ENCODE measurements at places on chromosomes 16 and 17.

- DNase-seq, result no peak
These were observed 9.7 kb downstream of the HNF1B start for GRCh38 chr17:37735165-37735564.

DNA sequence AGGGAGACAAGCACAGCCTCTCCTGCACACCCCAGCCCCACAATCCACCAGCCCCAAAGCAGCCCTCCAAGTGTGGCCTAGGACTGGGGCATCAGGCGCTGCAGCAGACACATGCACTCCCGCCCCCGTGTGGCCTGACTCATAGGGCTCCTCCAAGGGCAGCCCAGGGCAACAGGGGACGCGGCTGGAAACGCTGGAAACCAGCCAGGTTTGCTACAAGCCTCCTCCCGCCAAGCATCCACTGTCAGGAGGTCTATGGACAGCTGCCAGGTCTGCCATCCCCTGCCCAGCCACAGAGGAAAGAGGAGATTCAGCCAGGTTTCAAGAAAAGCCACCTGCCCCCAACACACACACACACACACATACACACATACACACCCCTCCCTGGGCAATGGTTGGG lies 25.8 kb downstream of the SRCIN1 start:
- peak; percentile 43 for DNase-seq

DNA sequence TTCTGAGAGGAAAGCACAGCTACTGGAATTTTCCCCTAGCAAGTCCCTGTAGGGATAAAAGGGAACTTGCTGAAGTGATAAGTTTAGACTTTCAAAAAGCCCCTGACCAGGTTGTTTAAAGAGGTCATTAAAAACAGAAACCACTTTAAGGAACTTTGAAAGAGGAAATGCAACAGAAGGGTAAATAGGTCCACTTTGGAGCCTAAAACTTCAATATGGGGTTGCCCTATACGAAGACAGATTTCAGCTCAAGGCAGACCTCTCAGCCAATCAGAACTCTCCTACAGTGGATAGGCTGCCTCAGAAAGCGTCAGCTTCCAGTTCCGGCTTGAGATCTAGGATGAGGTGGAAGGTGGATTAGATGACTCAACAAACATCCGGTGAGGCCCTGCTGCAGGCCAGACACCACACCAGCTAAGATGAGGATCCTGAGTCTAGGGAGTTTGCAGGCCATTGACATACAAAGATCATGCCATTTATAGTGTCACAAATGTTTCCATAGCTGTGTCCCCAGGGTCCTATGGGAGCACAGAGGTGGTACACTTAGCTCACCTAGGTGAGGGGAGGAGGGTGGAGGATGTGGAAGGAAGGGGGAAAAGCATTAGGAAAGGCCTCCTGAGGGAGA lies 7.9 kb upstream of the MFSD6L start:
- no peak for DNase-seq

- no peak for DNase-seq
These were observed 1.7 kb downstream of the ORAI3 start for GRCh38 chr16:30950516-30951065.

GRCh38 chr17:63150994-63151464 lies 185.0 kb downstream of the TANC2 start:
- peak; percentile 40 for DNase-seq

GRCh38 chr17:22411185-22411784 lies 719.0 kb downstream of the KCNJ18 start:
- no peak for DNase-seq

DNA sequence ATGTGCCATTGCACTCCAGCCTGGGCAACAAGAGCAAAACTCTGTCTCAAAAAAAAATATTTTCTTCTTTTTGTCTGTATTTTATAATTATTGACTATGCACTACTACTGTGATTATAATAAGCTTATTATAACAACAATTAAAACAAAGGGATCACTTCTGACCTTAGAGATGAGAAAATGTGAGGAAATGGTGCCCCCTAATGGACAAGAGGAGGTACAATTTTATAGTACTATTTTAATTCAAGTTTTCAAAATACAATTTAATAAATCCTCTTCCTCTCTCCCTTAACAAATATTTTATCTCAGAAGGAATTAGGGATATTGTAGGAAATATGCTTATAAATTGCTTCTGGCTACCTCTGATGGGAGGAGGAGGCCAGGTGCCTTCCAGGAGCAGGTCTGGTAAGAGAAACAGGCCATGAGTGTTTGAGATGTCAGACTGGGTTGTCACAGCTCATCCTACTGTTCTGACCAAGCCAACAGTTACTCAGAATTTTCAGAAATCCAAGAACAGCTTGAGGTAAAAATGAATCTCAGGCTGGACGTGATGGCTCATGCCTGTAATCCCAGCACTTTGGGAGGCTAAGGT lies 14.0 kb downstream of the VPS53 start:
- peak; percentile 43 for DNase-seq

- no peak for DNase-seq
These were observed 40.8 kb downstream of the LDHD start for GRCh38 chr16:75075688-75076268.

GRCh38 chr17:57676543-57676942 lies 68.6 kb downstream of the CCDC182 start:
- no peak for DNase-seq

- DNase-seq, result no peak
These were observed 46.5 kb downstream of the MAP1LC3B start for GRCh38 chr16:87438611-87438985.

- DNase-seq, result no peak
These were observed 3.2 kb upstream of the IL17C start for GRCh38 chr16:88634994-88635670.

DNA sequence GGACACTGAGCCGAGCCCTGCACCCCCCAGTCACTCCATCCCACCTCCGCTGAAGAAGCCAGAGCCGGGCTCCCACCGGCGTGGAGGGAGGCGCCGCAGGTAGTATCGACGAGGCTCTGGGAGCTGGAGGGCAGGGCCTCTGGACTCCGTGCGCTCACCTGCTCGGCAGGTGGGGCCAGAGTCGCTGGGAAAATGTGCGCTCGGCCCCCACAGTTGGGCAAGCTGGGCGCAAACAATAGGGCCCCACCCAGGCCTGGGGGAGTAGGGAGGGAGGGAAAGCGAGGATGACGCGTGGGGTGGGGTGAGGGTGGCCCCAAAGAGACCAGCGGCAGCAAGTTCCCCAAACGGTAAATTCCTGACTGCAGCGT lies 668 bp downstream of the JUP start:
- no peak for DNase-seq

DNA sequence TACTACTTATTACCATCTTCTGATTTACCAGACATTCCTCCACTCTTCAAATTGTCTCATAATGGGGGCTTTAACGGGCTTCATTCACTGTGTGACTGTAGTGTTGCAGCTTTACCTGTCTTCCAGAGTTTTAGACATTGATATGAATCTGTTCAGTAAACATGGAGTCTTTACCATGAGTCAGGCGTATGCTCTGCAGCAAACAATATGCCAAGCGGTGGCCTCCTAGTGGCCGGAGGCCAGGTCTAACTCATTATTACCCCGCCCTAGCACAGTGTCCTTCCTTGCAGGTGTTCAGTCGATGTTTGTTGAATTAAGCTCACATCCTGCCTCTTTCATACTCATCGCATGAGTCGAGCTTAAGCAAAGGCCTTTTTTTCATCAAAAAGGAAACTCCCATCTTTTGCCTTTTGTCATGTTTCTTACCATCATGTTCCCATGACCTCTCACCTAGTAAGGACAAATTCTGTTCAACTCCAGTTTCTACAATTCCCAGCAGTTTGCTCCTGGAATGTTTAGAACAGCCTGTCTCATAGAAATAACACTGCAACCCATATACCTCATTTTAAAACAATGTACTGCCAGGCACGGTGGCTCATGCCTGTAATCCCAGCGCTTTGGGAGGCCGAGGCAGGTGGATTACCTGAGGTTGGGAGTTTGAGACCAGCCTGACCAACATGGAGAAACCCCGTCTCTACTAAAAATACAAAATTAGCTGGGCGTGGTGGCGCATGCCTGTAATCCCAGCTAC lies 39.4 kb downstream of the TUBD1 start:
- DNase-seq, result peak; percentile 42

DNA sequence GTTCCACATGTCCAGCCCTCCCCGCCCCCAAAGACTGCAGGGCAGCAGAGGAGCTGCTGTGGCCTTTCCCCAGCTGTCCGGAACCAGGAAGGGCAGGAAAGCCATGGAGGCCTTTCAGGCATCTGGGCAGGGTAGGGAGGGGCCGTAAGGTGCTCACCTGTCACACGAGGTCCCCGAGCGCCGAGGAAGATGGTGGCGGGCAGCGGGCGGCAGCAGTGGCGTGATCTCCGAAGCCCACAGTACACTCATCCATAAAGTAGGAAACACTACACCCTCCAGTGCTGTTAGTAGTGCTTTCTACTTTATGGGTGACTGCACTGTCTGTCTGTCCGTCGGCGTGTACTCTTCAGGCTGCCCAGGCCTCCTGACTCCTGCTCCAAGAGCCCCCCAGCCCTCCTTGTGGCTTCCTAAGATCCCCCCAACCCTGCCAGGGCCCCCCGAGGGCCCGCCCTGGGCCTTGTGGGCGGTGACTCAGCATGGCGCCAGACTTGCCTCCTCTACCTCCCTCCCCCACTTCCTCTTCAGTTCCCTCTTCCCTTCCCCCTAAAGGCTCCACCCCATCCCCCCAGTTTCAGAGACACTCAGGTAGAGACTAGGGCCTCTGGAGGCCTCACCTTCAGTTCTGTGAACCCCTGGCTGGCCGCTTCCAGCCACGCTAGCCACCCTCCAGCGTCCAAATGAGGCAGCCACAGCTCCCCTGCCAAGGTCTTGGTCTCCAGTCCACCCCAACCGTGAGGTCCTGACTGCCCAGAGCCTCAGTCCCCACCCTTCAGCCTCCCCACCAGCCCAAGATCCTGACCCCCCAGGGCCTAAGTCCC lies 2.6 kb upstream of the TSPOAP1 start:
- no peak for DNase-seq

GRCh38 chr17:75565618-75566017 lies 22.0 kb upstream of the MYO15B start:
- DNase-seq, result no peak

DNA sequence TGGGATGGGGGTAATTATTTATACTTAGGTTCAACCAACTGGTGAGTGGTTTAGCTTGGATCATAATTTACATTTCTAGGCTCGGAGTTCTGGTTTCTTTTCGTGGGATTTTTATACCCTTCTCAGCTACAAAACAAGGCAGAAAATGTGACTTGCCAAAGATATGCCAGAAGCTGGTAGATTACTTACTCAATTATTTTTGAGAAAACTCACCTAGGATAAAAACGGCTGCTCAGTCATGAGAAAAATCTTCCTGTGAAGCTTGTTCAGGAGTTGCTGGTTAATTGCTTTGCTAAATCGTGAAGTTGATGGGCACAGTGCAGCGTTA lies 1.1 kb downstream of the NDEL1 start:
- DNase-seq, result no peak

- no peak for DNase-seq
These were observed 21.4 kb upstream of the C17orf113 start for GRCh38 chr17:42071810-42072209.

DNA sequence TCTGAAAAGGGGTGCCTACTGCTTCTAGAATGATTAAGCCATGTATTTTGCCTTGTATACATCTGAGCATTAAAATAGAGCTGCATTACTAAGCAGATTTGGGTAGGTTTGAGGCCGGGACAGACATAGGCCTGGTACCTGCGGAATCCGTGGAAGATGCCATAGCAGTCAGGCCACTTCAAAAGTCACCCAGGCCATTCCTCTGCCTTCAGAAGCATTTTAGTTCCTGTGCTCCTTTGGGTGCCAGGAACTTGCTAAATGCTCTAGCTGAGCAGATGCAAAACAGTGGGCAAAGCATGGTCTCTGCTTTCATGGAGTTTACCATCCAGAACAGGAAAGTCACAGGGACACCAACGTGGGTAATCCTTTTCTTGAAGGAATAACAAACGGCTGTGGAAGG lies 5.7 kb upstream of the TMEM100 start:
- no peak for DNase-seq

- DNase-seq, result no peak
These were observed 397.0 kb upstream of the CCL2 start for GRCh38 chr17:33858121-33858520.

DNA sequence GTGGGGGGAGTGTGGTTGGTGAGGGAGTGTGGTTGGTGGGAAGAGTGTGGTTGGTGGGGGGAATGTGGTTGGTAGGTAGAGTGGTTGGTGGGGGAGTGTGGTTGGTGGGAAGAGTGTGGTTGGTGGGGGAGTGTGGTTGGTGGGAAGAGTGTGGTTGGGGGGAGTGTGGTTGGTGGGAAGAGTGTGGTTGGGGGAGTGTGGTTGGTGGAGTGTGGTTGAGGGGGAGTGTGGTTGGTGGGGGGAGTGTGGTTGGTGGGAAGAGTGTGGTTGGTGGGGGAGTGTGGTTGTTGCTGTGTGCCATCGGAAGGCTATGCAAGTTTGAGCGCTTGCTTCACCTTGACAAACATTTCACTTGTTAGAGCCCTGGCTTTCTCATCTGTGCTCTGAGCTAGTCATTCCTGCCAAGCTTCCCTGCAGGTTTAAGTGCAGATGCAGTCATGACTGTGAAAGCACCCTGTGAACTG lies 20.1 kb downstream of the MINK1 start:
- DNase-seq, result no peak

DNA sequence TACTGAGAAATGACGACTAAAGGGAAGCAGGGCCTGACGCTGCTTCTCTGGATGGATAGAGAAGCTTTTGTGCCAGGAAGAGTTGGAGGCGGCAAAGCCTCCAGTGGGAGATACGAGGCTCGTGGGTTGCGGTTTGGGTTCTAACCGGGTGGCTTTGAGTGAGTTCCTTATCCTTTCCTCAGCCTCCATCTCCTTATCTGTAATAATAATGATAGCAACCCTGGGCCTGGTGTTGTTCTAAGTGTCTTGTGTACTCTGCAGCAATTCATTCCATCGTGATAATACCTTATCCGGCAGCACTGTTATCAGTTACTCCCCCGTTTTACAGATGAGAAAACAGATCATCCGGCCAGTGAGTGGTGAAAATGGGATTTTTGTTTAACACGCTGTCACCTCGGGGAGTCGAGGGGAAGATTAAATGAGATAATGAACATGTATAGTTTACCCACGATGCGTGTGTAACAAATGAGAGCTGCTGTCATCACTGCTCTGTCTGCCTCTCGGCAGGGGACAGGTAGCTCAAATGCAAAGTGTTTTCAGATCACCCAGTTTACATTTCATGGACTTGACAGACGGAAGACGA lies 52.0 kb upstream of the LHX1 start:
- DNase-seq, result no peak

DNA sequence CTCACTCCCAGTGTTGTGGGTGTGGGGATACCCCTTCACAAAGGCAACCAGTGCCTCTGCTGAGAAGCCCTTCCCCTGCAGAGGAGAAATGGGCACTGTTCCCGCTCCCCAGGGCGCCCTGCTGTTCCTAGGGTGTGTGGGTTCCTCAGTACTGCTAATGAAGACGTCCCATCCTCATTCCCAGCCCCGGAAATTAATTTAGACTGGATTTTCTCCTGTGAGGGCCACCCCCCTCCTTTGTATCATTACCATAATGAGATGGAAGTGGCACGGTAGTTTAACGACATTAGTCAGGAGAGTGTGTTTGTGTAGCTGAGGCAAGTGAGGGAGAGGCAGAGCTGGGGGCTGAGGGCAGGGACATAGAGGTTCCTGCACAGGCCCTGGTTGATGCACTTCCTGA lies 53.2 kb downstream of the PIPOX start:
- DNase-seq, result no peak

GRCh38 chr17:57502811-57503241 lies 242.3 kb downstream of the CCDC182 start:
- DNase-seq, result no peak
